ENCODE measurements at places on chromosomes 5 and 9.

GRCh38 chr5:103424026-103424425 is 138.6 kb downstream of the NUDT12 start:
- peak; percentile 14 for DNase-seq

GRCh38 chr5:168356592-168356991 is 65.1 kb downstream of the WWC1 start:
- no peak for DNase-seq

DNA sequence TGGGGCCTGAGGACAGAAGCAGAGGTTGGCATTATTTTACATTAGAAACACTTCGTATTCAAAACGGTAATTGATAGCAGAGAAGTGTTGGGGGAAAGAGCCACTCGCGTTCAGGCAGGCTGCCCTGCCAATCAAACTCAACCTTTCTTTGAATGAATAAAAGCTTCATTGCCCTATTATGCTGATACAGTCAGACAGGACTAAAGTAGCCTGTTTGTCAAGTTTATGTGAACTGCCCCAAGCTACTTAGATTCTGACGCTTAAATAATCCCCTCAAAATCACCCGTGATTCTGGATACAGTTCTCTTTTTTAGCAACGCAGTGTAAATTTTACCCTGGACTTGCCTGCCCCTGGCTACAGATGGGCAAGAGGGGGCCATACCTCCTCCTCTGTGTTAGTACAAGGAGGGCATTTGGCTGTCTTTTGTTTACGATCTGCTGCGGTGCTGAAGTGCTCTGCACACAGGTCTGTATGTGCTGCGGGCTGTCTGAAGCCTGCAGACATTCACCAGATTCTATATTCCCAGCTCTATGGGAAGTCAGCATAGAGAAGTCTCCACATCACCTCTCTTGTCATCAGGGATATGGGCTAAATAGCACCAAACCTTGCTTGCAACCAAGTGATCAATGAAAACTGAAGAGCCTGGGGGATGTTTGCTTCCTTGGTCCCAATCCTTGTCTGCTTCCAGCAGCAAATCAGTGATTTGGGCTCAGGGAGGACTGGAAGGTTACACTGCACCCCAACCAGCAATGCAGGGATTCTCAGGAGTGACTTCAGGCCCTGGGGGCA is 218.4 kb downstream of the EBF1 start:
- DNase-seq: no peak

DNA sequence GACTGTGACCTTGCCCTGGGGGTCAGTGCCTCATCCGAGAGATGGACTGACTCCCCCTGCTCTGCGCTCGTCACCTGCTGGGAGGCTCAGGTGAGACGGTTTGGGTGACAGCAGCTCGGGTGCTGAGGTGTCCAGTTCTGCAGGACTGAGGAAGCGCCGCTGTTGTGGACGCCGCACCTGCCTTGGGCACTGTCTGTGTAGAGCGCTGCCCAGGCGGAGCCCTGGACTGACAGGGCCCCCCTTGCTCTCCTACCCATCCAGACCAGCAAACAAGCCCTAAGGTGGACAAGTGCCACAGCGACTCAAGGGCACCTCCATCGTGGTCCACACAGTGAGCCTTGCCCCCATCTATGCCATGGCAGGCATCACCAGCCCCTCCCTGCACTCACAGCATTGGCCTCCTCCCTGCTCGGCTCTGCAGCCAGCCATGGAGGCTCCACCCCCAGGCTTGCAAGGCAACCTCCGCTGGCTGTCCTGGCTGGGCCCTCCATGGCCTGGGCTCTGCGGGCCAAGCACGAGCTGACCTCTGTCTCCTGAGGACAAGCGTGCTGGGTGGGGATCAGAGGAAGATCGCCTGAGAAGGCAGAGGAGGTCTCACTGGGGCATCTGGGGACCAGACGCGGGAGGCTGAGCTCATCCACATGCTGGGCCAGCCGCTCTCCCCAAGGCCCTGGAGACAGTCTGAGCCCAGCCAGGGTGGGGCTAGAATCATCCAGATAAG is 87.1 kb upstream of the COL5A1 start:
- DNase-seq: peak; percentile 46
